ENCODE measurements at places on chromosomes 16 and 17.

- no peak for DNase-seq
Observed at GRCh38 chr17:8079291-8080207, 8.0 kb downstream of the ALOX12B start.

DNA sequence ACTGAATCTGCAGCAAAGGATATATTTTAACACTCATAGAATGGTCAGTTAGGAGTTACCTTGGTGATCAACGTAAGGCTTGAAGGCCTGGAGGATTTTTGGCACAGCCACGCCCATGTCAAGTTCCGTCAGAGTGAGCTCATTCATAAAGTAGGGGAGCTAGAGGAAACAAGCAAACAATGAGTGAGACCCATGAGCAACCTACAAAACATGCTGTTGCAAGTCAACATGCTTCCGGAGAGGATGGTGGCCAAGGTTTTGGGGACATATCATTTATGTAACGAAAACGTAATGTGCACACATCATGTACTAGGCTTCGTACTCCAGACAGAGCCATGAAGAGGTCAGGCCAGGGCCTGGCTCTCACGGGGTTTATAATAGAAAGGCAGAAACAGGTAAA, 41.1 kb upstream of the ERN1 start:
- no peak for DNase-seq

GRCh38 chr17:956905-957304, 22.7 kb downstream of the NXN start:
- no peak for DNase-seq

DNA sequence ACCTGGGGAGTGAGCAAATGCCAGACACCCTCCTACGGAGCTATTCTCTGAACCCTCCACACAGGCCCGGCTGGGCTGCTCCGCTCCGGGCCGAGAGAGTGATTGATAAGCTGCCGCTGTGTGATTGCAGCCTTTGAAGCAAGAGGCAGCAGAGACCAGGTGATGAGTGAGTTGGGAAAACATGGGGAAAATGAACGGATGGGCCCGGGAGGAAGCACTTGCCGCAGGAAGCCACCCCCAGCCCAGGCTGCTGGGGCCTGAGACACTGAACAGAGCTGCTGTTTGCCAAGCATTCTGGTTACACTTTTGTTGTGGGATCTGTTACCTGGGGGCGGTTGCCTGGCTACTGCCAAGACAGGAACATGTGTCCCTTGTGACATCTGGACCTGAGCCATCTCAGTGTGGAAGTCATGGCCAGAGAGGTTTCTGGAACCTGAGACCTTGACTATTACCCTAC, 46.4 kb upstream of the KLHDC4 start:
- DNase-seq, result no peak

- DNase-seq, result no peak
Observed at GRCh38 chr17:79956853-79957252, 78.8 kb downstream of the TBC1D16 start.

DNA sequence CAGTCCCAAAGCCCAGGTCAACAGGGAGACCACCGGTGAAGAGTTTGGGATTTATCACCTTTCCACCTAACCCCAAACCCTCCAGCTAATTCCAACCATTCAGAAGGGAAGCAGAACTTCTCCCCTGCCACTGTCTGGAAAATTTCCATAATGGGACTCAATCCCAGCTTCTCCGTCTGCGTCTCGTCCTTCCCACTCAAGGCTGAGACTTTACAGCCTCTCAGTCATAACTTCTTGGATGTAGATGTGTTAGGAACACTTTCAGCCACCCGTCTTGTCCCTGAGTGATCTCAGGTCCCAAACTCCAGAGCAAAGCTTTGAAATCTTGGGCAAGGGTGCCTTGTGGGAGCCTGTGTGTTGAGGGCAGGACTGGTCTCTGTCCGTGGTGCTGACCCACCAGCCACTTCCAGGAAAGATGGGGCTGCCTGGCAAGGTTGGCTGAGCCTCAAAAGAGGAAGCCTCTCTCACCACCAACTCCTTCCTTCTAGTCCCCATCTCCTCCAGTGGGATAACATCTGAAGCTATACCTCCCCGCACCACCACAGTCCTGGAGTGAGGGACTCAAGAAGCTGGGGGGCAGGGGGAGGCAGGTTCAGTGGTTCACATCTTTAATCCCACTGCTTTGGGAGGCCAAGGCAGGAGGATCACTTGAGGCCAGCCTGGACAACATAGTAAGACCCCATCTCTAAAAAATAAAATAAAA, 9.3 kb downstream of the GAS2L2 start:
- DNase-seq, result no peak

DNA sequence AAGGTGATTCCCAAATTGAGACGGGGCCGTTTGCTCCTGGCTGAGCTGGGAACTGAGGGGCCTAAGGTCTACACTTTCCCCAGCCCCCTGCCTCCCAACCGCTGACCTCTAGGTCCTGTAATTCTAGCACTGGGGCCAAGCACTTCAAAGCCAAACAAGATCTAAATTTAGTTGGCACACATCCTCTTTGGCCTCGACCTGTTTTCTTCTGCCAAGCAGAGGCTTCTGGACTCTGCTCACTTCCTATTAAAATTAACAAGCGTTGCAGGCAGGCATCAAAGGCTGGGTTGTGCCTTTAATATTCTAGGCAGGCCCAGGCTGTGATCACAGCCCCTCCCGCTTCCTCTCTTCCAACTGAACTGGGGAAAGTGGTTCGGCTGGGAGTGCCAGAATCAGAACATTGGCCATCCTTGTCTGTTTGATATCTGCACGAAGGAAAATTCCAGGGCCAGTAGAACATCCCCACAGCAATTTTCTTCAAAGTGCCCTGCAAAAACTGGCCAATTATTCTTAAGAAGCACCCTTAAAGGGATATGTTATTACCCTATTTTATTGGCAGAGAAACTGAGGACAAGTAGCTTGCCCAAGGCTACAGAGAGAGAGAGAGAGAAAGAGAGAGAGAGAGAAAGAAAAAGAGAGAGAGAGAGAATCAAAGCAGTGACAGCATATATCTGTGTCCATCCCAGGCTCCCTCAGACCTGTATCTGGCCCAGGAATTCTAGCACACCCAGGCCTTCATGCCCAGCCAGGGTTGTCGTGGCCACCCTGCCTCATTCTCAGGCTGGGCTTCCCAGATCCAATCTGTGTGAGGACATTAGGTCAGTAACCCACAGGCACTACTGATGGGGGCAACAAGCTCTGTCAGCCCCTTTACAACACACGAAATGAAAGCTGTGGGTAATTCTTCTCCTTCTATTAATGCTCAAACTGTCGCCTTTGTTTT, 12.8 kb upstream of the MT4 start:
- DNase-seq, result no peak

DNA sequence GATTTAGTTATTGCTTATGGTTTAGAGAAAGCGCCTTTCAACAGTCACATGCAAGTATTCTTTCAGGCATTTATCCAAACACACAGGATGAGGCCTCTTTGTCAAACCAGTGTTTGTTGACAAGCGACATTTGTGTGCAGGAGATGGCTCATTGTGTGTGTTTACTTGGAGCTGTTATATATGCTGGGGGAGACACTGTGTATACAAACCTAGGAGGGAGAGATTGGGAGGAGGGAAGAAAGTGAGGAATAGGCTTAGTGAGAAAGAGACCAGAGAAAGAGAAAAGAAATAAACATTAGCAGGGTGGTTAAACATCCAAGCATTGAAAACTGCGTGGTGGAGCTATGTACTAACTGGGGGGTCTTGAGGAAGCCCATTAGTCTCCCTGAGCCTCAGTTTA, 437.6 kb downstream of the MAF start:
- no peak for DNase-seq

DNA sequence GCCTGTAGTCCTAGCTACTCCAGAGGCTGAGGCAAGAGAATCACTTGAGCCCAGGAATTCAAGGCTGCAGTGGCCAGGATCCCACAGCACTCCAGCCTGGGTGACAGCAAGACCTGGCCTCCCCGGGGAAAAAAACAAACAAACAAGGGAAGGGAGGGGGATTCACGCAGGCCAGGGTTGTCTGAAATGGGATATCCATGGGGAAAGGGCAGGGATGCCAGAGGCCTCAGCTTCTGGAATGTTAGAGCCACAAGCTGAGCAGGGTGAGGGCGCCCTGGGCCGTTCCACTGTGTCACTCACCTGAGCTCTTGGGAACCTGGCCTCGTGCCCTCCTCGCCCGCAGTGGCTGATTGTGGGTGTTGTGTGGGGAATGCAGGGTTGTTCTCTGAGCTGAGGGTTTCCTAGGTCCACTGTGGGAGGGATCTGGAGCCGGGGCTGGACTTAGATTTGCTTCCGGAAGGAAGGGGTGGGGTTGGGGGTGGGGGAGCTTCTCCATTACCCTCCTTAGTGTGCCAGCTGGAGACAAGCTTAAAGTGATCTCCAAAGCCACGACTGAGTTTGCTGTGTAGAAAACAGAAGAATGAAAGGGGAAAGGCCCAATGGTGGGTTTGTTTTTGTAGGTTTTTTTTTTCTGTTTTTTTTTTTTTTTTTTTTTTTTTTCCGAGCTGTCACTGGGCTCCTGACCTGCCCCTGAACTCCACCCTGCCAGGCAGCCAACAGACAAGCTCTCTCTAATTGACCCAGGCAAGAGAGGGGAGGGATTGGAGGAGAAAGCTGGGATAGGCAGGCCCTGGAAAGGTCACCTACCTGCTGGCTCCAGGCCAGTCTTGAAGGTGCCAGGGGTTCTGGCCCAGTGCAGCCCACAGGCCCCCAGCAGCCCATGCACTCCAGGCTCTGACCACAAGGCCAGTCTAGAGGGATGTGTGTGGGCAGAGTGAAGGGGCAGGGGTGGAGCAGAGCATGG, at the start of gene SULT1A1:
TSS of gene SULT1A1 (minus strand) at position 414 of the 964 bp plus-strand sequence. CDS start 1,189 bp downstream, outside the sequence.
- no peak for DNase-seq

GRCh38 chr16:52861614-52862022, 191.1 kb downstream of the CHD9NB start:
- DNase-seq, result no peak

DNA sequence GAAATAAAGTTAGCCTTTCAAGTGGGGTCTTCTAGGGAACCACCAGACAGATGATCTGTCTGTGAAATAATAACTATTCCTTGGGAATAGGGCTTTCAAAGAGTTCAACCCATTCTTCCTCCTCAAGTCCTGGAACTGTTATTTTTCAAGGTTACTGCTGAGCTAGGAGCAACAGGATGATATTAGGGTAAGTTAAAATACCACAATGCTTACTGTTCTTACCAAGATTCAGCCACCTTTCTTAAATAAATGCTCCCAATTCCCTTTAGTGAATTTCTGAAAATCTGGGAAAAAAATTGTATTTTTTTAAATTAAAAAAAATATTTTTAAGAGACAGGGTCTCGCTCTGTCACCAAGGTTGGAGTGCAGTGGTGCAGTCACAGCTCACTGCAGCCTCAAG, 26.9 kb upstream of the ALDH3A2 start:
- DNase-seq, result no peak

DNA sequence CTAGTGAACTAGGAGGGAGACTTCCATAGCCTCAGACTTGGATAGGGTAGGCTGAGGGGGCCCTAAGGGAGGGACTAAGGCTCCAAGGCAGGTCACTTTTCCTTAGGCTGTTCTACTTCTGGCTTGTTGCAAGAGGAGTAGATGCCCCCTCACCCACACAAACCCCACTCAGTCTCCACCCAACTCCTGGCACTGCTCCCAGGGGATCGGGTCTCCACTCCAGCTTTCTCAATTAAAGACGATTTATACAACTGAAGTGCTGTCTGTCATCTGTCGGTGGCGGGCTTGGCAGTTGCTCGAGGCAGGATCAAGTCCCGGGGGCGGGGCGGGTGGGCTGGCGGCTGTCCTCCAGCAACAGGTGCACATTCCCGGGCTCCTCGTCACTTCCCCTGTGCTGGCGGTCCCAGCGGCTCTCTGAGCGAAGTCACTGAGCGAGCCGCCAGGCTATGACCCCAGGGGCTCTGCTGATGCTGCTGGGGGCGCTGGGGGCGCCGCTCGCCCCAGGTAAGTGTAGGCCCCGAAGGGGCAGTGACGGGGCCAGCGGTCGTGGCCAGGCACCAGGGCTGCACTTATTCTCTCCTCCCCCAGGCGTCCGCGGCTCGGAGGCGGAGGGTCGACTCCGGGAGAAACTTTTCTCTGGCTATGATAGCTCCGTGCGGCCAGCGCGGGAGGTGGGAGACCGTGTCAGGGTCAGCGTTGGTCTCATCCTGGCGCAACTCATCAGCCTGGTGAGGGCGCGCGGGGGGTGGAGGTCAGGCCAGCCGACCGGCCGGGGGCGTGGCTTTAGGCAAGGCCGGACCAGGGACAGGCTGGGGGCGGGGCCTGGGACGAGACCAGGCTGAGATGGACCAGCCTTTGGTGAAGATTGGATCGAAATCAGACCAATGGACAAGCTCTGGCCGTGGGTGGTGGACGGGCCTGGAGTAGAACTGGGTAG, at the start of gene CHRNB1:
TSS of gene CHRNB1 (plus strand) at position 380 of the 937 bp plus-strand sequence. CDS start at position 447, 67 bp downstream.
- no peak for DNase-seq

DNA sequence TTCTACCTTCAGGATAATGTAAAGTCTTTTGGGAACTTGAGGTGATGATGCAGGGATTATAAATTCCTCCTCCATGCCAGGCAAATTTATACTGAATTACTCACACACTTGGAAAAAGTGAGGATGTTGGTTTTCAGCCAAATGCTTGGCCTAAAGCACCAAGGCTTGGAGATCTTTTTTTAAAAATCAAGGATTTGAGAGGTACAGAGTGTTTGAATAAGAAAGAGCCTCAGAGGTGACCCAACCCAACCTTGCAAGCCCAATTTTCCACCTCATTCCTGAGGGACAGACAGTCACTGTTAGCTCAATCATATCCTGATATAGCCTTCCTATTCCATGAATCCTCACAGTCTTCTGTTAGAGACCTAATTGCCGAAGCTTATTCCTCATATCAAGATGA, 14.0 kb downstream of the GRIN2A start:
- DNase-seq, result no peak

- DNase-seq, result no peak
Observed at GRCh38 chr17:41352597-41353366, 2.2 kb upstream of the KRT33A start.

DNA sequence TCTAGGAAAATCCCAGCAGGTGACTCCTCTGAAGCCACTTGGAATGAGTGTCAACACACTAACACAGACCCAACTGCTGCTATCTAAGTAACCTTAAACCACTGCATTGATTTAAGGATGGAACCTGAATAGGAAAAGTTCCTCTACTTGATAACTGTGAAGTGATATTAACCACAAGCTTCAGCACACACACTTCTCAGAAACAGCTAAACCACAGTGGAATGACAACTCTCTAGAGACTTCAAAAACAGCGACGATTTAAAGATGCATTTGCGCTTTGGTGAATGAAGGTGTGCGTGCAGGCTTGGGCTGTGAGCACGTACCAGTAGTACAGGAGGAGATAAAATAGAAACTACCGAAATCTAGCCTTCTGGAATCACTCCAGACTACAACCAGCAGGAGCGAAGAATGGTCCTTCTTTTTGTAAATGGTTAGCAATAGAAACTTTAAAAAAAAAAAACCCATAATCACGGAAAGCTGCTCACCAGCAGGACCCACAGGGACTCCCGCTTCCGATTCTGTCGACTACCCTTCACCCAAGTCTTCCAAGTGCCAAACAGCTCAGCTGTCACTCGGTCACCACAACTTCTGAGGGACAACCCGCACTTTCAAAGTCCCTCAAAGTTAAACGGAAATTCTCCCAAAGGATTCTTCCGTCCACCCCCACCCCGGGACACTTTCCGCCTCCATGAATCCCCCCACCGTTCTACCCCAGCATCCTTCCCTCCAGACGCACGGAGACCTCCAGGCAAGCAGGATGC, 137.7 kb upstream of the CORO6 start:
- no peak for DNase-seq

GRCh38 chr16:27945233-27945973, 118.1 kb downstream of the GSG1L start:
- no peak for DNase-seq

- no peak for DNase-seq
Observed at GRCh38 chr17:74235911-74236371, 22.6 kb downstream of the TTYH2 start.

Data from AG09309 (cell line).